ENCODE measurements at places on chromosomes 7 and 10.

GRCh38 chr7:138500892-138501291 lies 40.8 kb downstream of the TRIM24 start:
- peak; percentile 22 for DNase-seq

DNA sequence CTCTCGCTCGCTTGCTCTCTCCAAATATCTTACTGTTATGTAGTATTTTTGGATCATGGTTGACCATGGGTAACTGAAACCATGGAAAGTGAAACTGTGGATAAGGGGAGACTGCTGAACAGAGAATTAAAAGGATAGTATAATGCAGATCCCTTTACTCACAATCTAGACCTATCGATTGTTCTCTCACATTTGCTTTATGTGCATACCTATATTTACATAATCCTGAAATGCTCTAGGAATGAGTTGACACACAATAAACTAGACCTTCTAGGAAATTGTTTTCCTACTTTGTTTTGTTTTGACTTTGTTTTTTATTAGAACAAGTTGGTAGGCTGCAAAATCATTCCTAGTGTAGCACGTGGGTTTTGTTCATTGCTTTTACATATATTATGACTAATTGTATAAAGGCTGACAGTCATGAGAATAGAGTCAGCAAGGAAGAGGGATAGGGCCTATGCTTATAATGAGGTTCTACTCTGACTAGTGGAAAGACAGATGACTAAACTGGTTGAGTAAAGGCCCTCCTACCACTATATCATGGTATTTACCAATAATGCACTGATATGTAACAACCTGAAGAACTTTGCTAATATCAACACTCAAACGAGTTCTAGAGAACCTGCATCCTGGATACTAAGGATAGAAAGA lies 175.3 kb upstream of the TARP start:
- peak; percentile 28 for DNase-seq

DNA sequence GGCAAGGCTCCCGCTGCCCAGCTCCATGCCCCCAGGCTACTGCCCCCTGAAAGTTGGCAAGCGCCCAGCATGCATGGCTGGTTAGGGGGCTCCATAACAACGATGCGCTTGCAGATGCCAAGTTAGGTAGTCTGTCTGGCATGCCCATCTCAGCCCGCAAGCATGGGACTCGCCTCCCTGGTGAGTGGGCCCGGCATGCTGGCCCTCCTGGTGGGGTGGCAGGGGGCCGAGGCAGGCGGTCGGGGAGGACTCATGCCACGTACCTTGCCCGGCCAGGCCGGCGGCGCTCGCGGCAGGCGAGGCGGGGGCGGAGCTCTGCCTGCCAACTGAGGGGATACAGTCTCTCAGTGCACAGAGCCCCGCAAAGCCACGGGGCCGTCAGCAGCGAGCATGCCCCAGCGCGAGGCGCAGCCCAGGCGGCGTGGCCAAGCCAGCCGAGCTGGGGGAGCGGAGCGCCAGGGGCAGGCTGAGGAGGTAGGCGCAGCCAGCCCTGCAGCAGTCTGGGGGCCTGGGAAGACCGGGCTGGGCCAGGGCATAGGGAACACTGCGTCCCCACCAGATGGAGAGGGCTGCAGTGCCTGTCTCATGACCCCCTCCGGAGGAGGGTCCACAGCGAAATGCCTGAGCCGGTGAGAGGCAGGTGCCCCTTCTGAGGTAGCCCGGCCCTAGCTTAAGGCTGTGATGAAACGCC lies 28.0 kb upstream of the NDST2 start:
- DNase-seq: no peak

DNA sequence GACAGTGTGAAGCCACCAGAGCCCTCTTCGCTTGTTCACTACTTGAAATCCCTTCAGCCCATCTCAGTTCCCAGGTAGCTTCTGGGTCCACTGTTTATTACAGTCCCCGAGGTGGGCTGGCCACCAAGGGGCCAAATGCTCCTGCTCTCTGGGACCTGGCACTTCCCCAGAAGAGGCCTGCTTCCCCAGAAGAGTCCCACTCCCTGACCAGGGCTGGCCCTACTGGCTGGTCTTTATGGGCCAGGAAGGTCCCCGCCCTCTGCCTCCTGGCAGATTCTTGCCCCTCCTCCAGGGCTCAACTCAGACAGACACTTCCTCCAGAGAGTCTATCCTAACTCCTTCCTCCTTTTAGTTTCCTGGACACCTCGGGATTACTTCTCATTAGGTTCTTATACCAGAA lies 70.7 kb upstream of the LRRC18 start:
- DNase-seq: no peak

DNA sequence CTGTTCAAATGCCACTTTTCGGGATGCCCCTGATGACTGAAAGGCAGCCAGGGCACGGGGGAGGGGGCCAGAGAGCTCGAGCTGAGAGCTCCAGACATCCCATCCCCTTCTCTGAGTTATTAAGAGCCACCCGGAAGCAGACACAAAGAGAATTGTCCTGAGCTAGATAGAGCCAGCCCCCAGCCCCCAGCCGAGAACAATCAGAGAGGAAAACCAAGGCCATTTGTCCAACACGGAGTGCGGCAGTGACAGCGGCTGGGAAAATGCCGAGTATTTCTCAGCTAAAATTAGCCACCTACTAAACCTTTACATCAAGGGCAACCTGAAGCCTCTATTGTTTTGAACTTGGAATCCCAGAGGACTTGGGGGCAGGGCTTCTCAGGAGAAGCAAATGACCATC lies 51.0 kb downstream of the UNC5B start:
- DNase-seq: no peak

DNA sequence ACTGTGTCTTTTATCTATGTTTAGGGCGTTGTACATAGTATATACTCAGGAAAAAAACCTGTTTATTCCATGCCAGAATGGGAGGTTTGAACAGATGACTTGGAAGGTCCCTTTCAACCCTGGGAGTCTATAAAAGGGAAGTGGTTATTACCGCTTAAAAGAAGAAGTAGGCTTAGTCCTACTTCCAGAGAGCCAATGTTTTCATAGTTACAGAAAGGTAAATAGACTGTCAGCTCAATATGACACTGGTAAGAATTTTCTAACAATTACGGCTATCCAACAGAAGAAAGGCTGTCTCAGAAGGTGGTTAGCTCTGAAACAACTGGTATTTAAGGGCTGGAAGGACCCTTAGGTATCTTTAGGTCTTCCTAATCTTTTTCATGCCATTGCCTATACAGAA lies 1.1 kb upstream of the TFAM start:
- no peak for DNase-seq

- no peak for DNase-seq
Measured at GRCh38 chr7:51101111-51101757, 215.4 kb downstream of the COBL start.

DNA sequence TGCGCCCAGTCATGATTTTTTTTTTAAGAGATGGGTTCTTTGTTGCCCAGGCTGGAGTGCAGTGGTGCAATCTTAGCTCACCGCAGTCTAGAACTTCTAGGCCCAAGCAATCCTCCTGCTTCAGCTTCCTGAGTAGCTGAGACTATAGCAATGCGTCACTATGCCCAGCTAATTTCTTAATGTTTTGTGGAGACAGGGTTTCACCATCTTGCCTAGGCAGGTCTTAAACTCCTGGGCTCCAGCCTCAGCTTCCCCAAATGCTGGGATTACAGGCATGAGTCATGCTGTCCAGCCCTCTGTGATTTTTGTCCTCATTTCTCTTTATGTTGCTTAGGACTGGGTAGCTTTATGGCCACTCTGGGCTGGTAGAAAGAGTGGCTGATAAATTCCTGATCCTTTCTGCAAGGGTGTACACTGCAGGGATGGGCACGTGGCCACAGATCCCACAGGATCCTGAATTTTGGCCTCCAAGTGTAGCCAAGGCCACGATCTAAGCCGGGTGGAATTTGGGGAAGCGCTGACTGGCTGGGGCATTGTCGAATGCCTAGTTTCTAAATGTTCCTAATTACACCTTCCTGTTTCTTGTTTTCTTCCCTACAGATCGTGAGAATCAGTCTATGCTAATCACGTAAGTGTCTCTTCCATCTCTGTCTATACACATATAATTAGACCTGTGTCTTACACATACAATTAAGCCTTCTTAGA lies 24.1 kb upstream of the MYH16 start:
- peak; percentile 64 for DNase-seq

GRCh38 chr7:90209776-90210175 lies 1.8 kb upstream of the STEAP2 start:
- DNase-seq: peak; percentile 50

DNA sequence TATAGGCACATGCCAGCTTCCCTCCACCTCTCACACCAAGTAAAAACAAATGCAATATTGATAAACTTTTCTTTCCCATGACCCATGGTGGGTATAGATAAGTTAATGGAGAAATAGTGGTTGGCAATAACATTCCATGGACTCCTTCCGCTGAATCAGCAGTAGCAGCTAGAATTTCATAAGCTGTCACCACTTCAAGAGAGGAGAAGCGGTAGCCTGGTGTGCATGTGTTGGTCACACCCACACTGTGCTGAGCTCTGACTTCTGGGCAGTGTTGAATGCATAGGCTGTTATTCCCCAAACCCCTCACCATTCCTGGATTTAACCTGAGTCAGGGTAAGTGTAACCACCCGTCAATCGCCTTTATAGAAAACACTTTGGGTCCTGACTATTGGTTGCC lies 32.5 kb upstream of the BMPER start:
- no peak for DNase-seq

DNA sequence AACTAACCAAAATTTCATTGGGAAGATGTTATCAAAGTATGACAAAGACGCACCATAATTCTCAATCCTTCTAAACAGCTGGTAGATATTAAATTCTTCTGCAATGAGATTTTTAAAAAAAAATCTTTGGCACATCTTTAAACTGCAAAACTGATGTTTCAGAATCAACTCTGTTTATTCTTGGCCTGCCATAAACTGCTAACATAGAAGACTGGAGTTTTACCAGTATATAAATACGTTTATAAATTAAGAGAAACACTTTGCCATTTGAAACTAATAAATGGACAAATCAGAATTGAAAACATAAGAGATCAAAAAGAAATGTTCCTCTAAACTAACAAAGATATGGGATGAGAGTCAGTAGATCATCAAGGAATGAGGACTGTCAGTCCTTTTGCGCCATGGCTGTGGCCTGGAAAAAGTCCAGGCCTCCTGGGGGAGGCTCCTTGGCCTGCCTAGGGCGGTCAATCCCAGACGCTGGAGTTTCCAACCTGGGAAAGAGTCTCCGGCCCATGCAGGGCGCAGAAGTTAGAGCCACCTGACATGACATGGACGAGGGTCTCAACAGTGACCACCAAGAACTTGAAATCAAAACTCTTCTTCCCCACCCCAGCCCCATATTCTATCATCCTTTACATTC lies 34.2 kb upstream of the NEBL start:
- no peak for DNase-seq

DNA sequence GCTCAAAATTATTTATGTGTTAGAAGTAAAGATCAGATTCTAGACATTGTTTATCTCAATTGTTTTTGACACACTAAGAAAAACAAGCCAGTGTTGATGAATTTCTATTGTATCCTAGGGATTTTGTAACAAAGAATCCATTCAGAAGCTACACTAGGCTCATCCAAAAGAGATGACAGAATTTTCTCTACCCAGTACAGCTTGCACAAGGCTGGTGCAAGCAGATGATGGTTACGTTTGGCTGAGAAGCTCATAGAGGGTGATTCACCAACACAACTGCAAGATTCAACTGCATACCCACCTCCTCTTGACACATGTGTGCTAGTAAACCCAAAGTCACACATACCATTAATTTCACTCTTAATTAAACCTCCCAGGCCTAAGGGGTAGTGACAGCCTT lies 20.8 kb downstream of the GRM3 start:
- no peak for DNase-seq

DNA sequence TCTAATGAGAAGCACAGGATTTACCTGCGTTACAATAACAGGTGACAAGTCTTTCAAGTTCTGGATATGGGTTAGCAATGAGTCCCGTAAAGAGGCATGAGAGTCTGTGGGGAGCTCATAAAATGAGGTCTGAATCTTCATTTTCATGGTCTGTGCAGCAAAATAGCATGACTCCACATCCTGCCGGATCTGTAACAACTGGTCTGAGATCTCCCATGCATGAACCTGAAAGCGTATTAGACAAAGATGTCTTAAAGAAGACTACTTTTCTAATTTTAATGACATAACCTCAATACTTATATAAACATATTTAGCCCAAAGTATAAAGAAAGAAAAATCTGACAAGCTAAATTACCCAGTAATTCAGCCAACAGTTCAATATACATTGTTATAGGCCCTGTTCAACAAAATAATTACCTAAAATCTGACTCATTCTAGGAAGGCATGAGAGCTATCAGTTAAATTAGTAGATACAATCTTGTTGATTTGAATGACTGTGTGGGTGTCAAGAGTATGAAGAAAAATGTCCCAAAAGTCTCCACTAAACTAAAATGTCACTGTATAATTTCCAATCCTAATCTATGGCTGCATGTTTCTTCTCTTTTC lies 36.9 kb downstream of the TNPO3 start:
- DNase-seq: no peak

- DNase-seq: no peak
Measured at GRCh38 chr10:6103591-6103990, 14.8 kb downstream of the RBM17 start.

DNA sequence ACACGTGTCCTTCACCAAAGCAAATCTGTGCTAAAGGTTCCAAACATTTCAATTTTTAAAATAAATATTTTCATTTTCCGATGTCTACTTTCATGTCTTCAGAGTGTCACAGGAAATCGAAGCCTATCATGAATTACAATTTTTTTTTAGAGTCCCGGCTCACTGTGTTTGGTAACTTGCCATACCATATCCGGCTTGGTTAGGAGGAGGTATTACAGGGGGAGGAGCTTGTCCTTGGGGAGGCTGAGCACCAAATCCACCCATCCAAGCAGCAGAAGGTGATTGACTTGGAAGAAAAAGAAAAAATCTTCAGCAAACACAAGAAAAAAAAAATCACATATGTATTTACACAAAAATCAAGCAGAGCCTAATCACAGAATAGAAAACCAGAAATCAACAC lies 21.3 kb downstream of the TIAL1 start:
- DNase-seq: peak; percentile 22

- no peak for DNase-seq
Measured at GRCh38 chr10:111179514-111179913, 102.7 kb downstream of the ADRA2A start.

DNA sequence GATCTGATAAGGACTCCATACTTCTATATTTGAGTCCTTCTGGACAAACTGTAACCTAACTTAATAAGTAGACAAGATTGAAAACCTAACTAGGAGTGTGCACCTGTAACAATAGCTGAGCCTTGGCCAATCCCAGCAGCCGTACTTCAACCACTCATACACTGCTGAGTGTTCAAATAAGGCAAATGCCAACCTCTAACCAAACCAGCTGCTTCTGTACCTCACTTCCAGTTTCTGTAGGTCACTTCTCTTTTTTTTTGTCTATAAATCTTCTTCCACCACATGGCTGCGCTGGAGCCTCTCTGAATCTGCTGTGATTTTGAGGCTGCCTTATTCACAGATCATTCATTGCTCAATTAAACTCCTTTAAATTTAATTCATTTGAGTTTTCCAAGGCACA lies 753.2 kb downstream of the DNAJB9 start:
- no peak for DNase-seq

GRCh38 chr7:129946282-129946681 lies 6.5 kb downstream of the UBE2H start:
- no peak for DNase-seq

GRCh38 chr7:103679151-103680132 lies 233.4 kb upstream of the SLC26A5 start:
- no peak for DNase-seq

GRCh38 chr7:36025190-36025589 lies 127.9 kb upstream of the EEPD1 start:
- DNase-seq: no peak

Data from epithelial cell of esophagus (primary cell).